Lower leg skin (tissue), 4 donors: ENCODE measurements at places on chromosomes 13 and 19.

DNA sequence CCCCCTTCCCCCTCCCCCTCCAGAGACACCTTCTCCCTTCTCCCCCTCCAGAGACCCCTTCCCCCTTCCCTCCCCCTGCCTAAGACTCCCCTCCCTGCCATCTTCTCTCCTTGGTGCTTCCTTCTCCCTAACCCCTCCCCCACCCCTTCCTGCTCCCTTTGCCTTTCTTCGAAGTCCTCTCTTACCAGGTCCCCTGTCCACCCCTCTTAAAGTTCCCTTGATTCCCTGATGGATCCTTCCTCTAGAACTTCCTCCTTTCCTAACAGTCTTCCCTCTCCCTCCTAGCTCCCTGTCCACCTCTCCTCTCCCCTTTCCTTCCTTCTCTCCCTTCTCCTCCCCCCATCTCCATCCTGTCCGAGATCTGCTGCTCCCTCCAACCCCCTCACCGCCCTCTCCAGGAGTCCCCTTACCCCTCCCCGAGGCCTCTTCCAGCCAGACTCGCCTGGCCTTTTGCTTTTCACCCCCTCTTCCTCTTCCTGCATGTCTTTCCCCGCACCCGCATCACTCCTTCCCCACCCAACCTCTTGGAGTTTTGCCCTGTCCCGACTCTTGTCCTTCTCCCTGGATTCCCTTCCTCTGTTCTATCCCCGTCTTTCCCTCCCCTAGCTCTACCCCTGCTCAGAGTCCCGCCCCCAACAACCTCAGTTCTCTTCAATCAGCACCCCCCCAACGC lies 3.1 kb downstream of the TNFSF9 start:
- DNase-seq: no peak

- no peak for DNase-seq
Measured at GRCh38 chr19:13938301-13939064, at the start of gene PODNL1. TSS of gene PODNL1 (minus strand) at chr19:13938417. CDS start at chr19:13938181, 236 bp downstream.

DNA sequence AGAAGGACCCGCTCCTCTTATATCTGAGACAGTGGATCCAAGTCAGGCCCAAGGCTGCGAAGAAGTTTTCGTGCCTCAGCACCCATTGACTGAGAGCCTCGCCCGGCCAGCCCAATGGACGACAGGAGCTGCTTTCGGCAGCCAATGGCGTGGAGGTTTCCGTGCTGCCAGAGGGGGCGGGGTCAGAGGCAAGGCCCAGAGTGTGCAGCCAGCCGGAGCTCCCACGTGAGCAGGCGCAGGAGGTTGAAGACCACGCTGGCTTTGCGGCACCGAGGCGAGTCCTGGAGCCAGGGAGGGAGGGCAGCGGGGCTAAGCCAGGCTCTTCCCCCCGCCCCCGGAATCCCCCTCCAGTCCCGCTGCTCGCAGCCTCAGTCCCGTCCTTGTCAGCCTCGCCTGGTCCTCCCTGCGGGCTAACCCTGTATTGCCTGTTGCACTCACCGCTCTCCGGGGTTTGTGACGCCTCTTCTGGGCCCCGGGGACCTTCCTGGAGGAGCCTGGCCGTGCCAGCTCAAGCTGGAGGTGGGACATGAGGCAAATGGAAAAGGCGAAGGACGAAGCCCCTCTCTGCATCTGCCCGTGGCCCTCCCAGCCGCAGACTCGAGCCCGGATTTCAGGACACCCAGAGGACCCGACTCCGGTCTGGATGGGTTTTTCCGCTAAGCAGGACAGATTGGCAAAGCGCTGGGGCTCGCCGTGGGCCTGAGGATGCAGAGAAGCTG lies 1.5 kb downstream of the IFNL4 start:
- DNase-seq: no peak

DNA sequence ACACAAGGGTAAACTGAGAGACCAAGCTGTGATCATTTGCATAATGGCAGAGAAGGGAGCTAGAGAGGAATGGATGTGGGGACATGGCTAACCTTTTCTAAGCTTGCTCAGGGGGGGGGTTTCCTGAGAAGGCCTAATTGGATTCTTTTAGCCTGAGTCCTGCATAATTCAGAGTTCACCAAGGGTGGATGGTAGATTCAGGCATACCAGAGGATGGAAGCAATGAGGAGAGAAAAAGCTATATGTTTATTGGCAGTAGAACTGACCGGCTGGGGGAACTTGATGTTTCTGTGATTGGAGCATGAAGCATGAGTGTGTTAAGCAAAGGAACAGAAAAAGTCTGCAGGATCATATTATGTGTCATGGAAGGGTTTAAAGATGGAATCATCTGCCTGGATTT lies 65.9 kb upstream of the KLF12 start:
- DNase-seq: no peak

GRCh38 chr19:38647368-38647965 lies at the start of gene ACTN4:
TSS of gene ACTN4 (plus strand) at chr19:38647649. CDS start at chr19:38647746, 97 bp downstream.
- DNase-seq: peak; percentile 98

DNA sequence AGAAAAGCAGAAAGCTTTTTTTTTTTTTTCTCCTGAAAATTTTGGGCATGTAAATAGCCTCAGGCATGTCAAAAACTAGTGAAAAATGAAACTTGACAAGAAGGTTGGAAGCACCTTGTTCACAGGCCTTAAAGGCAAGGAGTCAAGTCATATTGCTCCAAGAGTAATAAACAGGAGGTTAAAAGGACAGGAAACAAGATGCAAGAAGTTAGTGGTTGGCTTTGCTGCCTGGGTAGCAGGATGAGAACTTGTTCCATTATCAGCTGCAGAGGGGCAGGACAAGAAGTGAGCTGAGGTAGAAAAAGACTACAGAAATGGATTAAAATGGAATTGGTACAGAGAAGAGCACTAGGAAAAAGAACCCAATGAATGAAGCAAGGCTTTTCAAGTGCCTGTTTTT lies 242.6 kb downstream of the DCT start:
- DNase-seq: no peak

- no peak for DNase-seq
Measured at GRCh38 chr19:4969772-4970531, 1.0 kb downstream of the KDM4B start.

DNA sequence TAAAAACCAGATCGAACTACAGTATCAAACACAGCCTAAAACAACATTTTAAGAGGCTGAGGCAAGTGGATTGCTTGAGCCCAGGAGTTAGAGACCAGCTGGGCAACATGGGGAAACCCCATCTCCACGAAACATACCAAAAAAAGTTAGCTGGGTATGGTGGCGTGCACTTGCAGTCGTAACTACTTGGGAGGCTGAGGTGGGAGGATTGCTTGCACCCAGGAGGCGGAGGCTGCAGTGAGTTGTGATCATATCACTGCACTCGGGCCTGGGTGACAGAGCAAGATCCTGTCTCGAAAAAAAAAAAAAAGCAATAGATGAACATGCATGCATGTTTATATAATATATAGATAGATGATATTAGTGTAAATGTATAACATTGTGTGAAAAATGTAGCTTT lies 5.2 kb upstream of the MRPS31 start:
- DNase-seq: no peak

GRCh38 chr19:28314756-28315155 lies 898.2 kb downstream of the UQCRFS1 start:
- no peak for DNase-seq

- no peak for DNase-seq
Measured at GRCh38 chr13:24888291-24888931, 124.4 kb downstream of the RNF17 start.

GRCh38 chr19:28221736-28222135 lies 991.2 kb downstream of the UQCRFS1 start:
- DNase-seq: no peak

- no peak for DNase-seq
Measured at GRCh38 chr13:21461131-21461530, 2.0 kb upstream of the ZDHHC20 start.

GRCh38 chr19:41795031-41795461 lies 1.3 kb upstream of the CEACAM3 start:
- DNase-seq: no peak

DNA sequence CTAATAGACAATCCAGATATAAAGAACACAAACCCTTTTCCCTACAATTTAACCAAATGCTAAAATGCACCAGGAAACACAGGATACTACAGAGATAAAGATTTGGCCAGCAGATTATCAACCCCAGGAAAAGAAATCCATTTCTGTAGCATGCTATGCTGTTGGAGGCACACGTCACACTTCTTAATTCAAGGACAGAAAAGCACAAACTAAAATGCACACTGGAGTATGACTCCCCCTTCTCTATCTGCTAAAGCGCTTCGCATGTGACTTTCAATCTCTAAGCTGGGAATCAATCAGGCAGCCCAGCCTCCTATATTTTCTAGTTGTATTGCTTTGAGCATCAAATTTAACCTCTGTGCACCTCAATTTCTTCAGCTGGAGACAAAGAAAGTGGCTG lies 22.2 kb downstream of the ABCC4 start:
- no peak for DNase-seq
